ENCODE measurements at places on chromosomes 4 and X.

DNA sequence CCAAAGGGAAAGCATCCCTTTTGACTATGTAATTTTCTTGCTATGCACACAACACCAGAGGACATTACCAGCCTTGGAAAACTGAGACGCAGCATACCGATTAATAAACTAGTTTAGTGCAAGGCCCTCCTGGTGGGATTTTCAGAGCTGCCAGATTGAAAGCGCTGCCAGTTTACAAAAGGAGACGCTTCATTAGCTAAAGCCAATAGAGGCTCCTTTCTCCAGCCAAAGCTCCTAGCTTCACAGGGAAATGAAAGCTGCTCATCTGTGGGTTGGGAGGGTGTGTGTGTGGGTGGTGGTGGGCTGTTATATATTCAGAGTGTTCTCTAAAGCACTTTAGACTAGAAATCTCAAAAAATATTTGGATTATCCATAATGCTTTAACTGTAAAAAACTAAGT, 32.4 kb downstream of the SPANXN4 start:
- DNase-seq, result no peak

- DNase-seq, result no peak
Observed at GRCh38 chrX:72297953-72298730, 7.6 kb downstream of the CITED1 start.

DNA sequence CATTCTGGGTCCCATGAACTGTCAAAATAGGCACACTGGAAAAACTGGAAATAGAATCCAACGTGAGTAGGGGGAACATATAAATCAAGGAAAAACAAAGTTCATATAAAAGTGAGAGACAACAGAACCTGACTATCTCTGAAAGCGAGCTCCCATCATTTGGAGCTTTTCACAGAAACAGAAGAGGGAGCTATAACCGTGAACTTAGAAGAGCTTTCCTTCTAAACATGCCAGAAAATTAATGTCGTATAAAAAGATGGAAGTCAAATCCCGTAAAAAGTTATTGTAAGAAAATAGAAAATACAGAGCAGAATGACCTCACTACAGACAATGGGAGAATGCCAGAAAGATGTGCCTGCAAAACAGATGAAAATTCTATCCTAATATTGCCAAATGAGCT, 23.9 kb upstream of the HSD17B10 start:
- no peak for DNase-seq

GRCh38 chr4:101967697-101968346, 177.3 kb downstream of the BANK1 start:
- DNase-seq, result no peak
